ENCODE measurements at places on chromosomes 6 and 20. TPM values are rescaled to one million over a fixed set of nuclear protein-coding genes. Genes with fewer than 3 reads are reported as not detected.

The PCSK2 gene
- 1.7 TPM for total RNA-seq

The SLA2 gene
- 0.16 TPM for total RNA-seq

The CGA gene
- total RNA-seq = not detected

The GJA10 gene
- total RNA-seq = not detected

The PRICKLE4 gene
- 4.1 TPM for total RNA-seq

The RHAG gene
- total RNA-seq = not detected

The BIRC7 gene
- total RNA-seq = 6.9 TPM

The STX11 gene
- total RNA-seq = not detected

The GTSF1L gene
- not detected for total RNA-seq

The KCNK15 gene
- not detected for total RNA-seq

The ENPP1 gene
- total RNA-seq = 4.9 TPM

- no peak for DNase-seq
Observed at GRCh38 chr6:44809258-44809657, 421.8 kb downstream of the CDC5L start.

GRCh38 chr6:137763886-137764285 lies 103.2 kb upstream of the TNFAIP3 start:
- no peak for DNase-seq

- no peak for DNase-seq
Observed at GRCh38 chr20:52039790-52040189, 151.8 kb downstream of the ZFP64 start.

- DNase-seq = no peak
Observed at GRCh38 chr20:41540459-41540858, 77.7 kb downstream of the CHD6 start.

DNA sequence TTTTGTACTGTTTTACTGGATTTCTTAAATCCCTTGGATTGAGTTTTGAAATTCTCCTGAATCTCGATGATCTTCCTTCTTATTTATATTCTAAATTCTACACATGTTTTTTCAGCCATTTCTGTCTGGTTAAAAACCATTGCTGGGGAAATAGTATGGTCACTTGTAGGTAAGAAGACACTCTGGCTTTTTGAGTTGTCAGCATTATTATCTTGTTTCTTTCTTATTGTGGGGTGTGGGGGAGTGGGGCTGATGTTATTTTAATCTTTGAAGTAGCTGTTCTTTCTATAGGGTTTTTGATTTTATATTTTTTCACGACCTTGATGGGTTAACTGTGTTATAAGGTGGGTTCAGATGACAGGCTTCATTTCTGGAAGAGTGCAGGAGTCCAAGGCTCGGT lies 37.4 kb upstream of the ADGRB3 start:
- no peak for DNase-seq

DNA sequence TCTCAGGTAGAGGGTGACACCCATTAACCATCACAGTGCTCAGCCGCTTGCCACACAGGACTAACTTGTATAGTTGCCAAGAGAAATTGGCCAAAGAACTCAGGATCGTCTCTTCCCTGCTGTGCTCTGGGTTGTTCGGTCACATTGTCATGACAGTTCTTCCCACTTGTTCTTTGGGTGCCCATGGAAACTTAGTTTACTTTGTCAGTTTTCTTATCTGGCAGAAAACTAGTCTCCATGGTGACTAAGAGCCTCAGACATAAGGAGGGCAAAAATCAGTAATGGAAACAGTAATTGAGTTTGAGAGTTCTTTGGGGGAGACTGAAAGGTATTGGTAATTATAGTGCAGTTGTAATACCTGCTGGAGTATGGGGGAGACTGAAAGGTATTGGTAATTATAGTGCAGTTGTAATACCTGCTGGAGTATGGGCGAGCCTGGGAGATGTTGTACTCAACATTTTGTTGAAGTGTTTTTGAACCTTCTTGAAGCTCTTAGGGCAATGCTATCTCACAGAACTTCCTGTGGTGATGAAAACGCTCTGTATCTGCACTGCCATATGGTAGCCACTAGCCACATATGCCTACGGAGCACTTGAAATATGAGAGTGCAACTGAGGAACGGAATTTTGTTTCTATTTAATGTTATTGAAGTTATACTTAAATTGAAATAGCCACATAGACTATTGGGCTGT lies 95.2 kb upstream of the HDGFL1 start:
- no peak for DNase-seq

GRCh38 chr6:105645156-105645555 lies 242.3 kb upstream of the PREP start:
- no peak for DNase-seq

DNA sequence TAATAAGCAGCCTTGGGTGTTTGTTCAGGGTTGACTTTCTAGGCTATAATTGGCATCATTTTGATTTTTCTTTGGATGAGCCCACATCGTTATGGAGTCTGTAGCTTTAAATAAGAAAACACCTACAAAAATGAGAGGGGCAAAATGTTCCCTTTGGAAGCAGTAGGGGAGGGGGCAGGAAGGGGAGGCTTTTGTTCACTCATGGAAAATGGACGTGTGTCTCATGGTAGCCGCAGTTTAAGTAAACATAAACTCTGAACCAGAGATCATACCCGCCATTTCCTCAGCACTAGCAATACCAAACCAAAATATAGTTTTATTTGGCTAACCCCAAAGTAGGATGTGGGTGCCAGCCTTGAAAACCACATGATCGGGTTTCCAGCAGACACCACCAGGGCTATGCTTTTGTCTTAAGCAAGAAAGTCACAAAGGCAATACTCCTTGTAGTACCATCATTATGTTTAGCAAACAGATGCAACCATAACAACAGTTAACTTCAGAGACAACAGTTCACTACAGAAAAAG lies 572.5 kb upstream of the JAG1 start:
- no peak for DNase-seq

DNA sequence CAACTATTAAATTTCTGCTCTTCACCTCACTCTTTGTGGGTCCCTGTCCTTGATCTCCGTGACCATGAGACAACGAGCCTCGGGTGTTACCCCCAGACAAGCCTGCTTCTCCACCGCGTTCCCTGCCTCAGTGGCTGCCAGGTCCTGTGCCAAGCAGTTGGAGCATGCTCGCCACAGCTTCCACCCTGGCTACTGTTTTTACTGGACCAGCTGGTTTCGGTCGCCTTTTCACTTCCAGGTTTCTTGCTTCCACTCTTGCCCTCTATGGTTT lies 5.6 kb downstream of the TP53RK start:
- no peak for DNase-seq

DNA sequence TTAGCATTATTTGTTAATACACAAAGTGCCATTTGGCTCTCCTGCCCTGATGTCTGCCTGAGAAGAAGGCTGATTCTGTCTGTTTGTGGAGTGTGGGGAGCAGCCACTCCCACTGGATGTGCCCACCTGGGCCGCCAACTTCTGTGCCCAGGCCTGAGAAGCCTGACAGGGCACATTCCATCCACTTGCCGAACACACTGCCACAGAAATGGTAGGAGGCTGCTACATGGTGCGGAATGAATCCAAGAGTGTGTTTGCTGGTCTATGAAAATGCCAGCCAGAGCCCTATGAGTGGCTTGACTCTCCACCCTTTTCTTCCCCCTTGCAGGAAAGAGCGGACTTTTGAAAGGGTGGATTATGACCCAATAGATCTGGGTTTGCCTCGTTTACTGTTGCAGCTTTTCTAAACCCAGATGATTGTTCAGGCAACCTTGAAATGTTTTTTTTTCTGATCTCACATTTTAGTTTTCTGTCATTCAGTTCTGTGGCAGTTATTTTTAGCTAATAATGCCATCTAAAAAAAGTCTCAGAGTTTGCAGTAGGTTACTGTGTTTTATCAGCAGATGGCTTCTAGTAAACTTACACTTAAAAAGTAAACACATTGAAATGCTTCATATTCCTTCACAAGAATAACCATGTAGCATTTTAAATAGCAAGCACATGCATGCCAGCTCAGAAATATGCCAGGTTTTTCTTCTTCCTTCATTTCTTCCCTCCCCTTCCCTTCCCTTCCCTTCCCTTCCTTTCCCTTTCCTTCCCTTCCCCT lies 196.5 kb downstream of the SLC35F1 start:
- no peak for DNase-seq

All from neural crest cell (in vitro differentiated cells).